ENCODE measurements at places on chromosomes 16 and 17.

GRCh38 chr16:25676820-25677219, 14.9 kb upstream of the HS3ST4 start:
- no peak for DNase-seq

GRCh38 chr17:46023783-46024388, 24.8 kb downstream of the STH start:
- DNase-seq: no peak

DNA sequence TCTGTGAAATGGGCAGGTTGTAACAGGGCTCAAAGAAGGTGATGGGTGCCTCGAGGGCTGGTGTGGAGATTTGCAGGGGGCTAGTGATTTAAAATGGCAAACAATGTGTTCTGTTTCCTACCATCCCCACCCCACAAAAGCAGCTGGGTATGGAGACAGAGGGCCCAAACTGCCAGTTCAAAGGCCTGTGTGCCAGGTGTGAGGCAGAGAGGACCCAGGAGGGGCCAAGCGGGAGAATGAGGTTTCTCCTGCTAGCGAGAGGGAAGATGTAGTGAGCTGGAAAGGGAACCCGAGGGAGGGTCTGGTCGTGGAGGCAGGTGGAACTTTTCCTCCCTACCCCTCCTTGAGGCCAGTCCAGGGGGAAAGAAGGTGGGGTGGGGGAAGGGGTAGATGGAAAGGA, 39.4 kb downstream of the LAT start:
- DNase-seq: no peak

- DNase-seq: no peak
Observed at GRCh38 chr16:13438064-13438463, 481.9 kb upstream of the ERCC4 start.

GRCh38 chr16:49921791-49922456, 66.0 kb upstream of the ZNF423 start:
- DNase-seq: peak; percentile 22

DNA sequence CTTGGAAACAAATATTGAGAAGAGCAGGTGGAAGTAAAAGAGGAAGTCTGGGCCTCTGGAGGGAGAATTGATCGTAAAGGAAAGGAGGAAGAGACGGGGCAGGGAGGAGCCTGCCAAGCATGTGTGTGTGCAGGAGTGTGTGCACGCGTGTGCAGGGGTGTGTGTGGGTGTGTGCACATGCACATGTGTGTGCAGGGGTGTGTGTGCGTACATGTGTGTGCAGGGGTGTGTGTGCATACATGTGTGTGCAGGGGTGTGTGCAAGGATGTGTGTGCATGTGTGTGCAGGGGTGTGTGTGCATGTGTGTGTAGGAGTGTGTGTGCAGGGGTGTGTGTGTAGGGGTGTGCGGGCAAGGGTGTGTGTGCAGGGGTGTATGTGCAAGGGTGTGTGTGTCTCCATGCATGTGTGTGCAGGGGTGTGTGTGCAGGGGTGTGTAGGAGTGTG, 10.0 kb downstream of the CEP295NL start:
- DNase-seq: no peak

Data from activated CD4-positive, alpha-beta T cell treated with anti-CD3 and anti-CD28 coated beads for 24 hours (primary cell).